Mesendoderm (in vitro differentiated cells): ENCODE measurements at places on chromosomes 13 and 19.

DNA sequence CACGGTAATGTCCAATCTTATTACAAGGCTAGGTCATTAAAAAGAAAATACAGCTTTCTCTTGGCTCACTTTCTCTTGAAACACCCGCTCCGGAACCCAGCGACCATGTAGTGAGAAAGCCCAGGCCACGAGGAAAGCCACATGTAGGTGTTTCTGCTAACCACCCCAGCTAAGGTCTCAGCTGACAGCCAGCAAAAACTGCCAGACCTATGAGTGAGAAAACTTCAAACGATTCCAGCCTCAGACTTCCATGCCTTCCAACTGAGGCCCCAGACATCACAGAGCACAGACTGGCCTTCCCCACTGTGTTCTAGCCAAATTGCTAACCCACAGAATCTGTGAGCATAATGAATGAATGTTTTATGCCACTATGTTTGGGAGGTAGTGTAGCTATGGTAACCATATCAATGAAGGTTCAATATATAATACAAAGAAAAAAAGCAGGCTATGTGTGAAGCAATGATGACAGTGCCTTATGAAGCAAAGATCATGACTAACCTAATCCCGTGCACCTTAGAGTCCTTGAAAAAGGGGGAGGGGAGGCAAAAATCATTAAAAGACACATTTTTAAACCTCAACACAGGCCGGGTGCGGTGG lies 11.9 kb upstream of the TPTE2 start:
- H3K4me1 ChIP-seq, result no peaks in the 10 kb centered on the region
- no peak overlapping the region for H3K27ac ChIP-seq
- H3K36me3 ChIP-seq, result no peaks in the 10 kb centered on the region
- H3K4me3 ChIP-seq, result no peak overlapping the region
- DNase-seq, result no peak

GRCh38 chr19:56111601-56112312 lies 9.3 kb downstream of the ZNF787 start:
- H3K36me3 ChIP-seq, result no peaks in the 10 kb centered on the region
- peaks cover 3% of the 10 kb centered on the region for H3K4me1 ChIP-seq
- no peak overlapping the region for H3K4me3 ChIP-seq
- no peaks in the 10 kb centered on the region for H3K27me3 ChIP-seq
- H3K27ac ChIP-seq, result no peak overlapping the region
- DNase-seq, result no peak

DNA sequence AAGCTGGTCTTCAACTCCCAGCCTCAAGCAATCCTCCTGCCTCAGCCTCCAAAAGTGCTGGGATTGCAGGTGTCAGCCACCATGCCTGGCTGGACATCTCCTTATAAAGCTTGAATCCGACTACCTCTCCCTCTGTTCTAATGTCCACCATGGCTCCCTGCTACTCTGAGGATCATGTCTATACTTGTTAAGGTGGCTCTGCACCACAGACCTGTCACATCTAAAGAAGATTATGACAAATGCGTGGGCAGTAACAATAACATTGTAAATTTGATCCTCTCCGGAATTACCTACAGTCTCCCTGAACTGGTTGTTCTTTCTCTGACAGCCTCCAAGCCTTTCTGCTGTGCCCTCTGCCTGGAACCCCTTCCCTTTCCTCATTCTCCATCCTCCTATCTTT lies 1.8 kb downstream of the NXNL1 start:
- peaks cover 13% of the 10 kb centered on the region for H3K27me3 ChIP-seq
- no peaks in the 10 kb centered on the region for H3K36me3 ChIP-seq
- no peak overlapping the region for H3K27ac ChIP-seq
- H3K4me1 ChIP-seq, result no peaks in the 10 kb centered on the region
- no peak overlapping the region for H3K4me3 ChIP-seq
- DNase-seq, result no peak

GRCh38 chr19:7715671-7716070 lies 13.7 kb upstream of the FCER2 start:
- no peaks in the 10 kb centered on the region for H3K27me3 ChIP-seq
- H3K27ac ChIP-seq, result no peak overlapping the region
- H3K4me1 ChIP-seq, result no peaks in the 10 kb centered on the region

DNA sequence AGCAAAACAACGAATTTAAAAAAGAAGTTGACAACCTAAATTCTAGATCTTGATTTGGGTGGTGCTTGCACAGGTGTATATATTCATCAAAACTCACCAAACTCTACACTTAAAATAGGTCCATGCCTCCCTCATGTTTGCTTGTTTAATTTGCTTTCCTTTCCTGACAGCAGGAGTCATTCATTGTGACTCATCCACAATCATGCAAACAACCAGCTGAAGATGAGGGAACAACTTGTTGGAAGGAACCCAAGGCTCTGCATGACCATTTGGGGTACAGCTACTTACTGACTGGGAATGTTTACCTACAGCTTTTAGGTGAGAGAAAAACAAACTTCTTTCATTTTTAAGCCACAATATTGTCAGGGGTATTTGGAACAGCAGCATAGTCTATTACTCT lies 96.6 kb downstream of the RXFP2 start:
- H3K27me3 ChIP-seq, result no peaks in the 10 kb centered on the region
- no peak overlapping the region for H3K27ac ChIP-seq
- no peaks in the 10 kb centered on the region for H3K4me1 ChIP-seq

- no peaks in the 10 kb centered on the region for H3K4me1 ChIP-seq
- H3K27me3 ChIP-seq, result peaks cover 5% of the 10 kb centered on the region
- no peak for DNase-seq
- H3K4me3 ChIP-seq, result no peak overlapping the region
- no peaks in the 10 kb centered on the region for H3K36me3 ChIP-seq
Measured at GRCh38 chr13:50838031-50838430, 5.5 kb downstream of the DLEU7 start.

DNA sequence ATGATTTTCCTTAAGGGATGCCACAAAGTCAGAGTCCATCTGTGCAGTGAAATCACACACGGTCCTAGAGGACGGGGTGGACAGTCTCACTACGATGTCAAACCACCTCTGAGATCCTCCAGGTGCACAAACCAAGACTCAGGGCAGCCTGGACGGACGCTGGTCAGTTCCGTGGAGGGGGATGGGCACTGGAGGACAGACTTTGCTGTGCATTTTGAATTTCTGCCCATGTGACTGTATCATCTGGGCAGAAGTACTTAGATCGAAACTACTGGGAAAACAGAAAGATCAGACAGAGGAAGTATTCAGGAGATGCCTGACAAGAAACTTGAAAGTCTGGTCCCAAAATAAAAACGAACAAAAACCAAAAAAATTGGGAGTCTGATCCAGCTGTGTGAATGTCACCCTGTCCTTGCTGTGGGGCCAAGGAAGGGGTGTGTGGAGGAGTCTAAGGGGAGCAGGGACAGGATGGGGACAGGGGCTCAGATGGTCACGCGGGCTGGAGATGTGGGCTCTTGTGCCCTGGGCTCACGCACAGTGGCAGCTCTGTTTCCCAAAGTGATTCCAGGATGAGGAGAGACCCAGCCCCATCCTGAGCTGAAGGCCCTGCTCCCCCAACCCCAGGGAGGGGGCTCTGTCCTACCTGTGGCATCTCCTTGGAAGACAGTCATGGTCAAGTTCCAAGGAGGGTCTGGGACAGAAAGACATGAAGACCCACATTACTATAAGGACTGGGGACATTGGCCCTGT lies 1.5 kb downstream of the SIGLEC8 start:
- H3K36me3 ChIP-seq, result no peaks in the 10 kb centered on the region
- no peak overlapping the region for H3K27ac ChIP-seq
- DNase-seq, result no peak
- no peaks in the 10 kb centered on the region for H3K4me1 ChIP-seq

GRCh38 chr19:17784201-17785008 lies 10.5 kb upstream of the B3GNT3 start:
- H3K36me3 ChIP-seq, result no peaks in the 10 kb centered on the region
- H3K27ac ChIP-seq, result no peak overlapping the region
- peak; percentile 85 for DNase-seq
- H3K27me3 ChIP-seq, result no peaks in the 10 kb centered on the region
- H3K4me1 ChIP-seq, result no peaks in the 10 kb centered on the region

- H3K27ac ChIP-seq, result no peak overlapping the region
- DNase-seq, result no peak
- no peaks in the 10 kb centered on the region for H3K36me3 ChIP-seq
- no peak overlapping the region for H3K4me3 ChIP-seq
Measured at GRCh38 chr19:43395561-43395960, 19.1 kb upstream of the TEX101 start.

- no peaks in the 10 kb centered on the region for H3K36me3 ChIP-seq
- H3K4me1 ChIP-seq, result no peaks in the 10 kb centered on the region
- no peaks in the 10 kb centered on the region for H3K27me3 ChIP-seq
- DNase-seq, result no peak
Measured at GRCh38 chr13:96796091-96796633, 198.1 kb downstream of the OXGR1 start.

GRCh38 chr13:73948848-73949529 lies 185.2 kb downstream of the KLF12 start:
- no peak overlapping the region for H3K4me3 ChIP-seq
- H3K36me3 ChIP-seq, result no peaks in the 10 kb centered on the region
- H3K27me3 ChIP-seq, result no peaks in the 10 kb centered on the region
- H3K27ac ChIP-seq, result no peak overlapping the region
- no peak for DNase-seq

DNA sequence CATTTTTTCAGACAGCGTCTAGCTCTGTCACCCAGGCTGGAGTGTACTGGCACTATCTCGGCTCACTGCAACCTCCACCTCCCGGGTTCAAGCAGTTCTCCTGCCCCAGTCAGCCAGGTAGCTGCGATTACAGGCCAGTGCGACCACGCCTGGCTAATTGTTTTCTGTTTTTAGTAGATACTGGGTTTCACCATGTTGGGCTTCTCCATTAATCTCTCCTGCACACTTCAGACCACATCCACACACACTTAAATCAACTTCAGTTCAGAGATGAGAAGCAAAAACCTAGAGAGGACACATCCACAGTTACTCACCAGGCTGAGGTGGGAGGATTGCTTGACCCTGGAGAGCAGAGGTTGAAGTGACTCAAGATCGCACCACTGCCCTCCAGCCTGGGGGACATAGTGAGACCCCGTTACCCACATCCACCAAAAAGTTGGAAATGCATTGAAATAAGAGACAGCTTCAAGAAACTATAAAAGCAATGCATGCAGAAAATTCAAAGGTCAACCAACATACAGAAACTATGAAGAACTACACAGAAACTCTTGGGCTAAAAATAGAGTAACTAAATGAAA lies 42.3 kb downstream of the ZNF611 start:
- no peak overlapping the region for H3K27ac ChIP-seq
- DNase-seq, result no peak
- H3K27me3 ChIP-seq, result no peaks in the 10 kb centered on the region
- no peaks in the 10 kb centered on the region for H3K36me3 ChIP-seq
- H3K4me1 ChIP-seq, result no peaks in the 10 kb centered on the region
- H3K4me3 ChIP-seq, result no peak overlapping the region

GRCh38 chr13:38264363-38265131 lies 85.1 kb upstream of the UFM1 start:
- DNase-seq, result no peak
- H3K4me3 ChIP-seq, result no peak overlapping the region
- no peaks in the 10 kb centered on the region for H3K4me1 ChIP-seq
- H3K27me3 ChIP-seq, result no peaks in the 10 kb centered on the region

GRCh38 chr13:72122661-72123255 lies 255.8 kb upstream of the DACH1 start:
- H3K27ac ChIP-seq, result no peak overlapping the region
- no peaks in the 10 kb centered on the region for H3K4me1 ChIP-seq
- H3K4me3 ChIP-seq, result no peak overlapping the region
- no peaks in the 10 kb centered on the region for H3K27me3 ChIP-seq
- no peak for DNase-seq

GRCh38 chr13:32472194-32472621 lies 44.3 kb upstream of the N4BP2L1 start:
- H3K4me1 ChIP-seq, result no peaks in the 10 kb centered on the region
- H3K27me3 ChIP-seq, result no peaks in the 10 kb centered on the region
- H3K27ac ChIP-seq, result no peak overlapping the region
- no peaks in the 10 kb centered on the region for H3K36me3 ChIP-seq

GRCh38 chr13:113950451-113951245 lies 23.2 kb downstream of the C13orf46 start:
- H3K36me3 ChIP-seq, result no peaks in the 10 kb centered on the region
- H3K4me3 ChIP-seq, result no peak overlapping the region
- DNase-seq, result no peak
- no peaks in the 10 kb centered on the region for H3K27me3 ChIP-seq
- H3K4me1 ChIP-seq, result no peaks in the 10 kb centered on the region

DNA sequence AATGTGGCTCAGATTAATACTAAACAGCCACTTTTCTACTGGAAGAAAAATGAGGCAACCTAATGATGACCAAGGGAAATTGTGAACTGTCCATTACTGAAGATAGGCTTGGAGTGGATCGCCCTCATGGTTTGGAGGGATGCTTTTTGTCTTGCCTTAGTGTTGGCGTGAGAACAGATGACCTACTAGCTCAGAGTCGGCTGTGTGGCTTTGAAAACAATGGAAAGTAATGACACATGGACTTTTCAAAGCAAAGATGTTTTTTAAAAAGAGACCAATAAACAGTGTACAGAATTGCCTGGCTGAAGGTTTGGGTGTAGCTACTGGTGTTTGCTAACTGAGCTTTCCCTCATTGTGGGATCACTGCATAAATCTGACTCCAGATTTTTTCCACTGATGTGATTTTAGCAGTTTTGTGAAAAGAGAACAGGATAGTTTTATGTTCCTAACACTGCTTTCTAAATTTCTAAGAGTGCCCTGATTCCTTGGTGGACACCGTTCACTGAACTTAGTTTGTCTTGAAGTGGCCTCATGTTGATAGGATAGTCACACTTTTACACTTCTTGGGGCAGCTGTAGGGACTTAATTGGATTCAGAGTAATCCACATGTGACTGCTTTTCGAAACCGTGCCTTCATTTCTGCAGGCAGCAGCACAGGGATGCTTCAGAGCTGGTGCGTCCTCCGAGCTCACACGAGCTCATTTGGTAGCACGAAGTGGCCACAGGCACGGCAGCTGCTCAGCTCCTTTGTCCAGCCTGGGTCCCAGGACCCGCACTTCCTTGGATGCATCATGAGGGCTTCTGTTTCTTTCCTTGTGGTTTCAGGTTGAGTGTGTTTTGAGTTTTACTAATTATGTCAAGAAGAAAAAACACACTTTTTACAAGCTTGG lies 4.3 kb downstream of the CEBPG start:
- no peak for DNase-seq
- H3K27me3 ChIP-seq, result no peaks in the 10 kb centered on the region
- H3K4me3 ChIP-seq, result no peak overlapping the region
- peaks cover 5% of the 10 kb centered on the region for H3K4me1 ChIP-seq
- no peaks in the 10 kb centered on the region for H3K36me3 ChIP-seq
- H3K27ac ChIP-seq, result no peak overlapping the region

DNA sequence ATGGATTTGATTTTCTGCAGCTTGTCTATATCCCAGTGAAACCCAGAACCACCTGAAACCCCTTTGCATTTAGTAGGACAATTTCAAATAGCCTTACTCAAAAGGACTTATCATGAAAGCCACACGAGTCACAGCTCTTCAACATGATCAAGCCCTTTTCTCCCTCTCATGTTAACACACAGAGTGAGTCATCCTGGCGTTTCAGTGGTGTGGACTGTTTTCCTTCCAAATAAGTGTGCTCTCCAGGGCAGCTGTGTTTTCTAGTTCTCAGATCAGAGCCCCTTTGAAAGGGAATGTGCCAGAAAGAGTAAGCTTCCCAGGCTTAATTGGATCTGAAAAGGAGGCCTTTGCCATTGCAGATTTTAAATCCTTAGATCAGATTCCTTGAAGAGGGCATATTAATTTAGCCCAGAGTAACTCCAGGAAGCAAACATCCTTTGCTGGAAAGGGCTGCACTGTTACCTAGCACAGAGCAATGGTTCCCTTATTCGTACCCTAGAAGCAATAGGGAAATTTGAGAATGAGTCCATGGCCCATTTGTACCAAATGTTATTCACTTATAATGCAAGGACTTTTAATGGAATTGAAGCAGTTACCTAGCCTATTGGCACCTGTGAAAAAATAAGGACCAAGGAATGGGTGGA lies 51.3 kb downstream of the ERICH6B start:
- no peaks in the 10 kb centered on the region for H3K27me3 ChIP-seq
- H3K4me1 ChIP-seq, result no peaks in the 10 kb centered on the region
- no peak overlapping the region for H3K4me3 ChIP-seq
- H3K36me3 ChIP-seq, result no peaks in the 10 kb centered on the region
- peak; percentile 21 for DNase-seq
